H4 (cell line): ENCODE measurements at places on chromosomes 5 and 9.

DNA sequence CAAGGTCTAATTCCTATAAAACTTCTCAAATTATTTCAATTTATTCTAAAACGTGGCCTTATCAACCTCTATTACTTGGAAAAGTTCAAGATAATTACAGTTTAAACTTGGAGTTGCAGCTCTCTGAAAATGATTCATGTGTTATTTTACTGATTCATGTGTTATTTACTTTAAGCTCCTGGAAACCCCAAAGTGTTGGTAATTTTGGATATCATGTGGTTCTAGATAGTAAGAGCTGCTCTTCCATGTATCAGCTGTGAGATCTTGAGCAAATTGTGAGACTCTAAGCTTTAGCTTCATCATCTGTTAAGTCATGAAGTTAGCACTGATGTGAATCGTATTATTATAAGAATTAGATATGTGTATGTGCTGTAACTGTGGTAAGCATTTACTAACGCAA, 749.2 kb downstream of the TLE4 start:
- DNase-seq, result no peak

DNA sequence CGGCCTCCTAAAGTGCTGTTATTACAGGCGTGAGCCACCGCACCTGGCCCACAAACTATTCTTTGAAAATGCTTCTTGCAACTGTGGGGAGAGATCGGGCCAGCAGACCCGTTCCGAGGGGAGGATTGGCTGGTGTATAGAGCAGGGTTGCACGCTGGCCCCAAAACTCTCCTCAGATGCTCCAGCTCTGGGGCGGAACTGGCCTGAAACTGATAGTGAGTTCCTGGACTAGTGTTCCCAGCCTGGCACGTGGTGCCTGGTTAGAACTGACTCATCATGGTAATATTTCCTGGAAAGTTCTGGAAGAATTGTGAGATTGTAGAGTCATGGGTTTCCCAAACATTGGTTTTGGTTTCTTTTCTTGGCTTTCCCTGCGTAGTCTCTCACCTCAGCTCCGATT, 120.5 kb downstream of the FBXL7 start:
- DNase-seq, result peak; percentile 79

GRCh38 chr9:82882748-82883147, 180.2 kb downstream of the RASEF start:
- no peak for DNase-seq

DNA sequence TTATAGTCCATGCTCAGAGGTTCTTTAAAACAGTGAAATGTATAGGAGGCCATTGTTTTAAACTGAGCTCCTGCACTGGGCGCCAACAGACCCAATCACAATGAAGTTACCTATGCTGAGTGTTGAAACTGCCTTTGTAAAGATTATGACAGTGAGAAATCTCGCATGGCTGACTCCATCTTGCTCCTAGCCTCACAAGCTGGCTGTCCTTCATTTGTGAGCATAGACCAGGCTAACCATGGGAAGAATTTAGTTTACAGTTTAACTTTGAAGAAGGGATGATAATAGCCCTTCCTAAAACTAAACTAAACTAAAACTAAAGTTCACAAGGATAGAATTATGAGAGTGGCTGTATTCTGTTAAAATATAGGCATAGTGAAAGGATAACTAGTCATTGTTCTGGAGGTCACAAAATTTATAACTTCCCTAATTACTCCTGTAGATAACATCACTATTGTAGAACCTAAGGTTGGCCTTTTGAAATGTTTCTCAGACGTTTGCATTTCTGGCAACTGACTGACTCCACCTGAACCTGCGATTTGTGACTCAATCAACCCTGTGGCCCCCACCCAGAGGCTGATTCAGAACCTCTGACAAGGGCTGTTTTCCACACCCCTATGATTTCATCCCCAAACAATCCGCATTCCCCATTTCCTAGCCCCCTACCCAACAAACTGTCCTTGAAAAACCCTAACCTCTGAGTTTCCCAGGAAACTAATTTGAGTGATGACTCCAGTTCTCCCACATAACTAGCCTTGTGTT, 59.1 kb downstream of the HMHB1 start:
- no peak for DNase-seq

GRCh38 chr9:130581766-130582165, 2.4 kb downstream of the FUBP3 start:
- no peak for DNase-seq

DNA sequence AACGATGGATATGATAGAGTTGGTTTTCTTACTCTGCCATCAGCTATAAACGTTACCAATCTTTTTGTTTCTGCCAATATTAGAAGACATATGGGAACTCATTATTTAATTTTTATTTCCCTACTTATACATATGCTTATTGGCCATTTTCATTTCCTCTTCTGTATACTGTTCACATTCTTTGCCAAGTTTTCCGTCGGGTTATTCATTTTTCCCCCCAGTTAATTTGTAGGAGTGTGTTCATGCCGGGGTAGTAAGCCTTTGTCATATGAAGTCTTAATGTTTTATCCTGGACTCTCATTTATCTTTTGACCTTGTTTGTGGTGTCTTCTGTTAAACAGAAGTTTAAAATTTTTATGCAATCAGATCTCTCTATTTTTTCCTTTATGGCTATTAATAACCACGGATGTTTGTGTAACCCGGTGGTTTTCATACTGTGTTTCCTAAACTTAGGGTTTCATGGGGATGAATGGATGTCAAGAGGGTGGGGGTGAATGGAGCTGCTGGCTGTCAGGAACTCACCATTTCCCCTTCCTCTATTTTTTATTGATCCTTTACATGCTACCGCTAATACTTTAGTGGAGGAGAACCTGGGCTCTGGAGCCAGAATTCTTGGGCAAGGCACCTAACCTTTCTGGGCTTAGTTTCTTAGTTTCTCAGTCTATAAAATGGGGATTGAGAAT, 42.5 kb upstream of the PPARGC1B start:
- DNase-seq, result no peak

- peak; percentile 82 for DNase-seq
Measured at GRCh38 chr5:10695055-10695649, 65.9 kb downstream of the DAP start.
